Astrocyte of the cerebellum (primary cell): ENCODE measurements at places on chromosomes 12 and 14.

GRCh38 chr12:82841487-82841904 lies 154.8 kb downstream of the TMTC2 start:
- DNase-seq: no peak

GRCh38 chr12:68812553-68813241 lies 4.7 kb downstream of the MDM2 start:
- DNase-seq: no peak

DNA sequence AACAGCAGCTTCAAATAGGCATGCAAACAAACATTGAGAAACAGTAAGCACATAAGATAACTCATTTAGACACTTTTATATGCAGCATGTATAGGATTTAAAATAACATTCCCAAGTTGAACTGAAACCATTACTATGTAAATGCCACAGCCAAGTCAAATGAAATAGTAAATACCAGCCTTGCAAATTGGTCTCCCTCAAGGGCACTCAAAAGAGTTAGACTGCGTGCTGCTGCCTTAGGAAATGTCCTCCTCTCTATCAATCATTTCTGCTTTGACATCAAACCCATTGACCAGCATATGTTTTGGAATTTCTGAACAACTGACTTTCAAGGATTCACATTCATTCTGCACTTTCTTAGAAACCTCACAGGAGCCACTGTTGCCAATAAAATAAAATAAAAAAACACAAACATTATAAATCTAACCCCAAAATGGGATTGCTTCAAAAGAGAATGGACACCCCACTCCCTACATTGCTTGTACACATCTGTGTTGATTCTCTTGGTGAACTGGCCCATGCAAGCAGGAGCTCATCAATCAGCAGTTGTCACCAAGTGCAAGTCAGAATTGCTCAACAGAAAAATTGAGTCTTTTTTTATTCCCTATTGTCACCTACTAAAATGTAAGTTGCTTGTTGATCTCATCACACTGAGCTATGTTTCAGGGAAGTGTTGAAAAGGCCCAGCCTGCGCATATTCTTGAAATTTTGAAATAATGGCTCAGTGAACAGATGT lies 256.2 kb downstream of the DAD1 start:
- DNase-seq: no peak

DNA sequence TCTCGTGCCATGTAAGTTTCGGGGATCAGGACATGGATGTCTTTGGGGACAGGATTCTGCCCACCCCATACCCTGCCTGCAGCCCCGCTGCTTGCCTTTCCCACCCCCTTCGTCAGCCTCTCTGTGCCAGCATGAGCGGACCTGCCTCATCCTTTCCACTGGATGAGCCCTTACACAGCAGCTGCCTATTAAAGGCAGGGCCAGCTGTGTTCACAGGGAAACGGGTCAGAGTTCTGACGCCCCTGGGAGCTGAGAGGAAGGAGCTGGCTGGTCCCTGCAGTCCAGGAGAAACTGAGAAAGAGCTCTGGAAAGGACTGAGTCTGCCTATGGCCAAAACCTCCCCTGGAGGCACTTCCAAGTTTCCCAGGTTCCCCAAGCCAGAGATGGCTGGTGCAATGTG lies 83.5 kb upstream of the NCOR2 start:
- DNase-seq: no peak

- no peak for DNase-seq
Measured at GRCh38 chr12:76252031-76252430, 96.2 kb downstream of the BBS10 start.

- DNase-seq: no peak
Measured at GRCh38 chr12:31226639-31227038, 99.3 kb downstream of the SINHCAF start.

- no peak for DNase-seq
Measured at GRCh38 chr12:130640901-130641300, 75.2 kb downstream of the RIMBP2 start.

- no peak for DNase-seq
Measured at GRCh38 chr14:69648480-69649451, 37.4 kb downstream of the SUSD6 start.

- no peak for DNase-seq
Measured at GRCh38 chr14:98798099-98798498, 473.9 kb downstream of the BCL11B start.

DNA sequence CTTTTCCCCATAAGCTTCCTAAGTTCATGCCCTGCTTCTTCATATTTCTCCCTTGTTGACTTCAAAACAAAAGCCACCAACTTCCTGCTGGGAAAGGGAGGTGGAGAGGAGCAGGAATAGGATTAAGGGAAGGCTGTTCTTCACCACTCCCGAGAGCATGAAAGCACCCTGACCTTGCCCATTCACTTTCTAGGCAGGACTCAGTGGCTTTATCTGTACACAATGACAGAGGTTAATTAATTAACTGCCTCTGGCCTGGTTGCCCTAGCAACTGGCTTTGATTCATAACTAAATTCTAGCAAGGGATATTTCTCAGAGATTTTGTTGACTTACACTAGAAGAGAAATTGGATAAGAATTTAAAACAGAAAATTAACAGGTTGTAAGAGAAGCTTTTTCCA lies 396.8 kb downstream of the RPS29 start:
- no peak for DNase-seq

GRCh38 chr12:81440001-81440400 lies 319.1 kb downstream of the PPFIA2 start:
- DNase-seq: no peak

DNA sequence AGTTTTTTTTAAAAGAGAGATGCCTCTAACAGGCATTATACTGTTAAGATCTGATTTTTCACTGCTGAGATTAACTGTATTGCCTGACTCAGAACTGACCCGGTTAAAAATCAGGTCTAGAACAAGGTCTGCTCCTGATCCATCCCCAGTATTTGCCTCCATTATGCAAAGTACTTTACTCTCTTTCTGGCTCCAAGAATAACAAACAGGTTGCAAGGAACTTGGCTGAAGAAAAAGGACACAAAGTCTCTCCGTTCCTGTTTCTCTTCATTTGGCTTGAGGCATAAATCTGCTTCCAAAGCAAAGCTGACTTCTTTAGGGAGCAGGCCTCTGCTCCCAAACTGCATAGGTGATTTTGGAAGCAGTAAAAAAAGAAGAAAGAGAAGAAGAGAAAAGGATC lies 199.3 kb upstream of the PDZRN4 start:
- no peak for DNase-seq

DNA sequence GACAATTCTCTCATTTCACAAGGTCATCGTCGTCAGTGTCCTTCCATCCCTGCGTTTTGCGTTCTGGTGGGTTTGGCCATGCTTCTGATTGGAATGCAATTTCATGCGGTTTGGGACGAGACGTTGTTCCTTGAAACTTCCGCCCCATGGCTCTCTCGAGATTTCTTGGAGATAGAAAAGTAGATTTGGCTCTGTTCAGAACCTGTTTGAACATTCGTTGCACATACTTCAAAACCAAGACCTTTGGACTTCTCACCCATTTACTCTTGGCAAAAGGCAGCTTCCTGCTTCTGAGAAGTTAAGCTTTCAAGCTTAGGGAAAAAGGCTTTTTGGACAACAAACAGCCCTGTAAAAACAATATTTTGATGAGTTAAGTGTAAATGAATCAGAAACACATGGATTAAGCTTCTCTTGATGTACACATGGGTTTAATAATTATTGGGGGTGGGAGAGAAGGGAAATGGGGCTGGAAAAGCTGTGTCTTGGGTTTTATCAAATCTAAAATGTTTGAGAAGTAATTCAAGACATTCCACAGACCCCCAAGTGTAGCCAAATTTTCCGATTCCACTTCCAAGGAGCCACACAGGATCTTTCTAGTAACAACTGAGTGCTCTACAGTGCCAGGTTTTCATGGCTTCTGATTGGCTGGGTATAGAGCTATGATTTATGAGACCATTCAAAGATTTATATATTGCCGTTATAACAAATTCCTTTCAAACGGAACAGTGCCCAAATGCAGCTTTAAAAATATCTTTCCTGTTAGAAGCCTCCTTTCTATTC lies 467.2 kb downstream of the MED13L start:
- DNase-seq: no peak

DNA sequence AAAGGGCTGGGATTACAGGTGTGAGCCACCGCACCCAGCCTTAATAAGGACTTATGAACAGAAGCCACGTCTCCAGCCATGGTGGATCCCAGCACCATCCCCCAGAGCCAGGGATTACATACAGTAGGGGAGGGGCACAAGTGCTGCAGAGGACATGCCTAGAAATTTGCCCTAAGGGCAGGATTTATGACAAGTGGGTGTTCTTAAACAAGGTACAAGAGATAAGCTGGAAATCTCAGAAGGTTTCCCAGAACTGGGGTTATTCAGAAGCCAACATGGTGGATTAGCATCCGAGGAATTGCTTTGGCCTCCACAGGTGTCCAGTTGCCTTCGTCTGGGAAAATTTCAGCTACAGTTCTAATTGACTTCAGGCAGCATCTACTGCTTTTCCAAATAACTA lies 114.4 kb upstream of the EGLN3 start:
- no peak for DNase-seq

GRCh38 chr14:38835874-38836273 lies 267.2 kb downstream of the SEC23A start:
- DNase-seq: no peak

GRCh38 chr12:76084863-76085519 lies 506 bp upstream of the NAP1L1 start:
- peak; percentile 20 for DNase-seq

GRCh38 chr12:39586816-39587215 lies 32.8 kb downstream of the ABCD2 start:
- DNase-seq: no peak

- DNase-seq: no peak
Measured at GRCh38 chr14:57066887-57067513, 201.7 kb downstream of the EXOC5 start.

- DNase-seq: no peak
Measured at GRCh38 chr14:102485693-102486512, 23.7 kb downstream of the ANKRD9 start.

DNA sequence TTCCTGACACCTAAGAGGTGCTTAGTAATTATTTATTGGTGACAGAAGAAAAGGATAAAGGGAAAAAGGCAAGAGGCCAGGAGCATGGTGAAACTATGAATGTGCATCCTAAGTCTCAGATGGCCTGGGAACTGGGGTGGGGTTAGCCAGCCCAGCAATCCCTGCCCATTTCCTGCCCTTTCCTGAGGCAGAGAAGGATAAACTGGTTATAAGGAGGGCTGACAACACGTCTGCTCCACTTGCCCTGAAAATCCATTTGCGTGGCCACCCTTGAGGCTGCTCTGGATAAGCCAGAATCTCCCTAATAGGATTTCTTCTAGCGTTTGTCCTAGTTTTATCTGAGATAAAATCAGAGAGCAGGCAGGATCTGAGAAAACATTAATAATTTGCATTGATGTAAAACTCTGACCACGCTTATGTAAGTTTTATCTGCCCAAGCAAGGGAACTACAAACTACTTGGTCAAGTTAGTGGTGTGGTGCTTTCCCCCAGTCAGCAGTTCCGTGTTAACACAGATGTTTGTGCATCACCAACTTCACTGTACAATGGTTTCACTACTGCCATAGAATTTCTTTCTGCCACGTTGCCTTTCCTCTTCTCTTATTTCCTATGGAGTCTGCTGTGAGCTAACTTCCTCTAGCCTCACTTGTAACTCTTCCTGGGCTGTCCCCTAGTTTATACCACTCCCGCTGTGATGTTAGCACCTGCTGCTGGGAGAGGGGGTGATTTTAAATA lies 392.7 kb downstream of the RPS29 start:
- no peak for DNase-seq

- no peak for DNase-seq
Measured at GRCh38 chr12:54526812-54527630, 22.4 kb upstream of the PDE1B start.

DNA sequence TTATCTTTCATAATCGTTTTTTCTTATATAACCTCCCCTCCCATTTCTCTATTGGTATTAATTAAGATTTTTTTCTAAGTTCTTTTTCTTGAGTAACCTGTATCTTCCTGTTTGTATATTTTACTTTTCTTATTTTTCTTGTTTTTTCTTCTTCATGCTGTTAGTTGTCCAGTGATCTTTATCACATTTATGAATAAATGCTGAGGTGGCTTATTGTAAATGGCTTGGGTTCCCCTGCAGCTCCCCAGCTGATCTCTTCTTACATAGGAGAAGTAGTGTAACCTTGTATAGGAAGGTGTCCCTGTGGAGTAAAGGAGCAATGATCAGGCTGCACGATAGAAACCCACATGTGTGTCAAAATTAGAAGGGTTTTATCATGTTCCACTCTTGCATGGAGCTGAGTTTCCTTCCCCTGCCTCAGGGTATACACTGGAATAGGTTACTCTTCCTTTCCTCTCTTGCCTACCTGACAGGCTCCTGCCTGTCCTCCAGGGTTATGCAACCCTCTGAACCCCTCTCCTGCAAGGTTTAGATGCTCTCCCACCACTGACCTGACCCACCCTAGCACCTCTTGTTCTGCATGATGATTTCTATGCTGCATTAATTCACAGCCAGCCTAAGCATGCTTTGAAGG lies 334.8 kb upstream of the RGS6 start:
- no peak for DNase-seq

DNA sequence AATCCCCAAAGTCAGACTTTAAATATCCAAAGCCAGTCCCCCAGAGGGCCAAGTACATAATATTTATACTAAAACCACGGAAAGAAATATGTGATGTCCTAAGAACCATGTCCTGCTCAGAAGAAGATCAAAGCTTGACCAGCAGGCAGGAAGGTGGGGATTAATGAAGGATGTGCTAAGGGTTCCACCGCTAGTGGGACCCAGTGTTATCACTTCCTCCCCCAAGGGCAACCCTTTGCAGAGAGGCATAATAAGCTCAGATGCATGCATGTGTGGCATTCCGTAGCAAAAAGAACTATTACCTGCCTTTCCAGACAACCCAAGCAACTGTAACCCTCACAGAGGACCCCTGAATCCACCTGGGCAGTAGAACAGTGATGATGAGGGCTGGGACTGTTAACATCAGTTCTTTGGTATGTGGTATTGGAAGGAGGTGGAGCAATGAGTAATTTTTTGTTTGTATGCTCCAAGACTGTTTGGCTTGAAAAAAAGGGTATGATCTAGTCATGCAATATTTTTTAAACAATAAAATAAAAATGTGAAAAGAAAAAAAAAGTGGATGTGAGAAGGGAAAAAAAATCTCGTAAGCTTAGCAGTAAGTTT lies 71.7 kb upstream of the ETV6 start:
- DNase-seq: no peak

DNA sequence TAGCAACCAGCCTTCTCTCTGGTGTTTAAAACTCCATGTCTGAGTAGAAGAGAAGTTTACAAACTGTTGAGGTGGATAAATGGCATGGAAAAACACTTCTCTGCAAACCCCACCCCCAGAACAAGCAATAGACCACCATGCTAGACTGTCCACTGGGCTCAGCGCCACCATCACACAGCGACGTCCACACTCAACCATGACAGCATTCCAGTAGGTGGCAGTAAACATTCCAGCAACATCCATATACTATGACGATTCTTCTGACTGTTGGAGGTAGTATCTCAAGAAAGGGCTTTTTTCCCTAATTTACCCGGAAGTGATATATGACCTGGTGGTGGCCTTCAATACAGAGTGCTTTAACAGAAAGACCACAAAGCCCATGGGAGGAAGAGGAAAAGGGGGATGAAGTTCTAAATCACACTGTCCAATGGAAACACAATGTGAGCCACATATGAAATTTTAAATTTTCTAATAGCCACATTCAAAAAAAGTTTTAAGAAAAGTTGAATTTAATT lies 152.2 kb downstream of the SLC15A4 start:
- DNase-seq: no peak
